Right atrium auricular region (tissue), 2 donors: ENCODE measurements at places on chromosomes 7 and 10.

GRCh38 chr7:136174477-136175125 is 197.4 kb upstream of the MTPN start:
- DNase-seq = no peak

DNA sequence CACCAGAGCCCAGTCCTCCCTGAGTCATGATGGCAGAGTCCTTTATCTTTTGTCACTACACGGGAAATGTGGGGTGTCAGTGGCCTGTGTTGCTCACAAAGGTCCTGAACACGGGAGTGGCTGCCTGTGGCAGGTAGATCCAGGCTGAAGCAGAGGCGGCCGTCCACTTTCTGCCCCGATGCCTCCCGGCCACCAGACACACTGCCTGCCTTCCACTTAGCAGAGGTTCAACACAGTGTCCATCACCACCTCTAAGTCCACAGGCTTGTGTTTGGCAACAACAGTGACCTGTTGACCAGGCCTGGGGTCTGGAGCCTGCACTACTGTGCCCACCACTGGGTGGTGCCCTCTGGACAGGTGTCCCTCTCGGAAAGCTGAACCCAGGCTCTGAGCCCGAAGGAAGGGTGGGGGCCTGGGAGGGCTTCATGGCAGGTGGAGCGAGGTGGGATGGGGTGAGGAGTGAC is 49.9 kb upstream of the CAMK2B start:
- no peak for DNase-seq

DNA sequence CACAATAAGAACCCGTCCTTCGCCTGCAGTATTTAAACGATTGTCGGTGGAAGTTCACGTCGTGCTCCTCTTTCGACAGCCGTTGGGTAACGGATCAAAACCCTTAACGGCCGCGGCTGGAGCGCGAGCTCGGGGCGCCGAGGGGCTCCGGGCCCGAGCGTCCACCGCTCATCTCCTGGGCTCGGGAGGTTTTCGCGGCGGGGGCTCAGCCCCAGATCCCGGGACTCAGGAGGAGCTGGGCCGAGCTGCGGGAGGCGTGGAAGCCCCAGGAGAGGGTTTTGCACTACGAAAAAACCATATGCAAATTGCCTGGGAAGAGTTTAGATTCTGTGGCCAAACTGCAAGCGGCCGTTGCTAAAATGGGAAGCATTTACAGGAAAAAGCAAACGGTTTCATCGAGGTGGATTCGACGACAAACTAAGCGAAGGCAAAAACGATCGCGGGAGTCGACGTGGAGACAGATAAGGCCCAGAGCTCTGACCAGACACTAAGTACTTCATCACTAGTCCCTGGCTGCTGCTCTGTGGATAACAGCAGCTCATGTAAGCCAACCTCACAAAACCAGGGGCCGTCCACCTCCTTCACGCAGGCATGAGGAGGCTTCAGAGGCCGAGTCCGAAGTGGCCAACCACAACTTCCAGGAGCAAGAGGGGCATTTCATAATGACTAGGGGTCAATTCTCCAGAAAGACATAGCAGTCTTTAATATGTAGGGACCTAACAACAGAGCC is 129.7 kb downstream of the MARCHF5 start:
- no peak for DNase-seq

DNA sequence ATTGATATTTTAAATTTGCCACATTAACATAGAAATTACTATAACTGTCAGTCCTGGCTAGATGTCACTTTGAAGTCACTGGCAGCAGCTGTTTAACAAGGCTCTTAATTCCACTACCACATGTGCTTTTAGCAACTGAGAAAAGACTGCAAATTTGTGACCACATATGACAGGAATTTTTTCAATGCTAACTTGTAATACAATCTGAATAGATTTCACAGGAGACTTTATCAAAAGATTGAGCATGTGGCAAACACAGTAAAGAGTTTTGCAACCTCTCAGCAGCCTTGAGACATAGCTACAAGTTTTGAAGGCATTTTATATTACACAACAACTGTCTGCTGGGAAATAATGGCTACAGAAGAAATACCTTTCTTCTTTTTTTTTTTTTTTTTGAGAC is 73.0 kb downstream of the MICU1 start:
- no peak for DNase-seq

DNA sequence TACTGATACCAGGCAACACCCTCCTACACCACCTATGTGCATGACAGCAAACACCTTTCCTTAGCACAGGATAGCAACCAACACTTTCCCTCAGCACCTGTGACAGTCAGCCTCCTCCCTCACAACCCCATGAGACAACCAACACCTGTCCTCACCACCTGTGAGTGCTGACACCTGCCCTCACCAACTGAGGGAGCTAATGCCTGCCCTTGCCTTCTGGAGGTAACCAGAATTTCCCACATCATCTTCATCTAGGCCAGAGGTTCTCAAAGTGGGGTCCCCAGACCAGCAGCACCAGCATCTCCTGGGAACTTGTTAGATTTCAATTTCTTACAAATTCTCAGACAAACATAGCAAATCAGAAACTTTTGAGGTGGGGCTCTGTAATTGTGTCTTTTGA is 112.5 kb downstream of the GRID1 start:
- DNase-seq = no peak

DNA sequence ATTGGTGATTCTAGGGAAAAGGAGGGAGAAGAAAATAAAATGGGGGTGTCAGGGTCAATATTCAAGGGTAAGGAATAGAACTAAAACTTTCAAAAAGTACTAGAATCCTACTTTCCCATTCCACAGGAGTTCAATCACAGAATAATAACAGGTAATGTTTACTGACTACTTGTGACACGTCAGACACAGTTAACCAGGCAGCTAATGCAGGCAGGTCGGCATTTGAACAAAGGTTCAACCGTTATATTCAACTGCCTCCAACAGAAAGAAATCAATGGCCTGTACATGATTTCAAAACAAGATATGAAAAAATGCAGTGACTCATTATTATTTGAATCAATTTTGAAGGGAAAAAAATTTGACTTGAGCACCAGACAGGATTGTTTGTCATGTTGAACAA is 3.1 kb downstream of the ASB15 start:
- no peak for DNase-seq

DNA sequence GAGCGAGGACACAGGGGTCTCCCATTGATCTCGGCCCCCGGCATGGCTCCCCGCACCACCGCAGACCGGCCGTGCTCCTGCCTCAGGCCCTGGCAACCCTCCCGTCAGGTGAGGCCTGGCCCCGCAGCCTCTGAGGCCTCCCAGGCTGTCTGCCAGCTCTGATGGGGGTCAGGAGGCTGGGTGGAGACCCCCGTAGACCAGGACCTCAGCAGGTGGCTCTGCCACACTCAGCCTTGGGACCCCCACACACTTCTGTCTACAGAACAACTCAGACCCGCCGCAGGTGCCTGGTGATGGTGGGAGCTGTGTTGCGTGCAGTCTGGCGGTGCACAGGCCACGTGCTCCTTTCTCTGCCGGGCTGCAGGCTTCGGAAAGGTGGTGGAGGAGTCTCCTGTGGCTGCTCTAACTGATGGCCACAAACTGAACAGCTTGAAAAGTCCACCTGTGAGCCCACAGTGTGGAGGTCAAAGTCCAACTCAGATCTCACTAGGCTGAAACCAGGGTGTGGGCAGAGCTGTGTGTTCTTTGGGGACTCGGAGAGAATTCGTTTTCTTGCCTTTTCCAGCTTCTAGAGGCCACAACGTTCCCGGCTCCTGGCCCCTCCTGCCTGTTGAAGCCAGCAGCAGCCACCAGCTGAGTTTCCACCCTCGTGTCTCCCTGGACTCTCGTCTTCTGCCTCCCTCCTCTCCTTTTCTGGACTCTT is 62.5 kb downstream of the PWWP2B start:
- no peak for DNase-seq

DNA sequence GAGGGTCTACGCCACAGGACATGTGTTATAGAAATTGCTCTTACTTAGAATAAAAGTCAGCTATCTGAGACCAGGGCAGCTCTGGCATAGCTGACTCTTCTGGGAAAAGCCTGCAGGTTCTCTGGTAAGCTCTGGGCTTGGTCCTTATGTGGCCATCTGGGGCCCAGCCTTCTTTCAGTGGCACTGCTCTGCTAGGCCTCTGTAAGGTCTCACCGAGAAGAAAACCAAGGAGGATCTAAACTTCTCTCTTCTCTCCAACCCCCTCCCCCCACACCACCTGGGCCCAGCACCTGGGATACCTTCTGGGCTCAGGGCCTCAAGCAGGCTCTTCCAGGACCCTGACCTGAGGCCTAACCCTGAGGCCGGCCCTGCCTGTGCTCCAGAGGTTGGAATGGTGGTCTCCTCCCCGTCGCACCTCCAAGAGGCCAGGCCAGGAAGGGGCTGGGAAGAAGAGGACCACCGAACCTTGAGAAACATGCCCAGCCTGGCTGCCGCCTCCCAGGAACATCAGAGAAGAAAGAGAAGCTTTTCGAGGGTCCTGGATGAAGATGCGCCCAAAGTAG is 323.6 kb downstream of the GFRA1 start:
- no peak for DNase-seq

DNA sequence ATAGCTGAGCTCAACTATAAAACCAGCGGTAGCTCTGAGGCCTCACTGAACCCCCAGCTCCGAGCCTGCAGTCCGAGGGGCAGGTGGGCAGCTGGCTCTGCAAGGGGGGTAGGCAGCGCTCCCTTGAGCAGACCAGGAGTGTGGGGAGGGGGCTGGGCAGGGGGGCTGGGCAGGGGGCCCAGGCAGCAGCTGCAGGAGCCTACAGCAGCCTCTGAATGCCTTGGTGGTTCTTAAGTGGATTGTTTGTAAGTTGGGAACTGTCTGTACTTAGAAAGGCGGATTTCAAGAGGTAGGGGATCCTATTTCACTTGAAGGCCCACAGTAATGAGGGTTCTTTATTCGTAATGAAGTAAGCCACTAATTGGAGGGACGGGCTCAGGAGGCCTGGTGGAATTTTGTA is 72.3 kb downstream of the ICA1 start:
- no peak for DNase-seq

GRCh38 chr7:50718311-50718710 is 64.4 kb downstream of the GRB10 start:
- no peak for DNase-seq

DNA sequence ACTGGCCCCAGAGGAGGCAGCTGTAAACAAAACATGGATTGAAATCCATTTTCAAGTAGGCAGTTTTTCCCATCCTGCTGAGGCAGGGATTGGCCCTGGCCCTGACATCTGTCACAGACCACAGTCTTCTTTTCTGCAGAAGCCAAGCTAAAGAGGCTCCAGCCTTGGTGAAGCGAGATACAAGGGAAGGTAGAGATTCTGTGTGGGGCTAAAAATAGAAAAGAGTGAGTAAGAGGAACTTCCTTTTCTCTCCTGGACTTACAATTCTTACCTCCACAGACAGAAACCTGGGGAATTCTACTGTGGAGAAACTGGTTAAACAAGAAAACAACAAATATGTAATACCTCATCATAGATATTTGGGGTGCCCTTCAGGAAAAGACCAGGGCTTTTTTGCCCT is 624.8 kb upstream of the FZD8 start:
- no peak for DNase-seq

- no peak for DNase-seq
Observed at GRCh38 chr10:122495406-122496340, 34.3 kb downstream of the HTRA1 start.

DNA sequence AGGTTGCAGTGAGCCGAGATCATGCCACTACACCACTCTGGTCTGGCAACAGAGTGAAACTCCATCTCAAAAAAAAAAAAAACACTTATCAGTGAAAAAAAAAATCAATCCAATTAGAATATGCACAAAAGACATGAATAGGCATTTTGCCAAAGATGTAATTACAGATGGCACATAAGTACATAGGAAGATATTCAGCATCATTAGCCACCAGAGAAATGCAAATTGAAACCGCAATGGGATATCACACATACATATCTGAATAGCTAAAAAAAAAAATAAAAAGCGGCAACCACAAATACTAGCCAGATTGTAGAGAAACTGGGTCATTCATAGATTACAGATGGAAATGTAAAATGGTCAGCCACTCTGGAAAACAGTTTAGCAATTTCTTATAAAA is 1310.8 kb downstream of the XPNPEP1 start:
- no peak for DNase-seq

GRCh38 chr7:11341285-11341944 is 367.7 kb downstream of the PHF14 start:
- DNase-seq = no peak

- no peak for DNase-seq
Observed at GRCh38 chr7:72057796-72058195, 354.3 kb downstream of the CALN1 start.

DNA sequence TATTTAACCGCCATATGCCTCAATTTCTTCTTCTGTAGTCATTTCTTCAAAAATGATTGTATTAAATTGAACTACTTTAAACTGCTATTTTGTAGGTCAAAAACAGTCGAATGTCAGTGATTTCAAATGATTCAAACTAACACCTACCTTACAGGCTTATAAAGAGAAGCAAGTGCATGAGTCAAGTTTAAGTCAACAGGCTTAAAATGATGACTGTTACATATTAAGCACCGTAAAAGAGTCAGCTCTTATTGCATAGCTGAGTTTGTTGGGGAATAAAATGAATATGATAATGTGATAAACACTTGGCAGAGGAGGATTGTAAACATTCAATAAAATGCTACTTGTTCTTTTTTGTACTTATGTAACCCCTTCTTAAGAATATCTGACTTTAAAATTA is 90.1 kb upstream of the ANKRD1 start:
- DNase-seq = no peak

DNA sequence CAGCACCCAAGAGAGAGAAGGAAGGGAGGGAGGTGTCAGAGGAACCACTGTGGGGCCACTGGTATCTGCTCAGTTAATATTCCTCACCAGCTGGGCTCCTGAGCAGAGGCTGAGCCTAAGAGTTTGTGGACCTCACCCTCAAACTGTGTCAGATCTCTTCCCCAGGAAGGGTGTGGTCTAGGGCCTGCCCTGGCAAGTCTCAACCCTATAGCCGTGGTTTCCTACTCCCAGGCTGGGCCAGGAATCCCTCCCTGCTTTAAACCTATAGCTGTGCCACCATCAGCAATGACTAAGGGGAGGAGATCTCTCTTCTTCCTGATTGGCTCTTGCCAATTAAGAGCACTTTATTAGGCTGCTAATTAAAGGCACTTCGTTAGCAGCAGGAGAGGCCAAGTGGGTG is 29.9 kb downstream of the POLL start:
- DNase-seq = no peak
